ENCODE measurements at places on chromosomes 2 and 18.

- peak; percentile 82 for ATAC-seq
Observed at GRCh38 chr2:74206180-74206688, 7.8 kb downstream of the MTHFD2 start.

DNA sequence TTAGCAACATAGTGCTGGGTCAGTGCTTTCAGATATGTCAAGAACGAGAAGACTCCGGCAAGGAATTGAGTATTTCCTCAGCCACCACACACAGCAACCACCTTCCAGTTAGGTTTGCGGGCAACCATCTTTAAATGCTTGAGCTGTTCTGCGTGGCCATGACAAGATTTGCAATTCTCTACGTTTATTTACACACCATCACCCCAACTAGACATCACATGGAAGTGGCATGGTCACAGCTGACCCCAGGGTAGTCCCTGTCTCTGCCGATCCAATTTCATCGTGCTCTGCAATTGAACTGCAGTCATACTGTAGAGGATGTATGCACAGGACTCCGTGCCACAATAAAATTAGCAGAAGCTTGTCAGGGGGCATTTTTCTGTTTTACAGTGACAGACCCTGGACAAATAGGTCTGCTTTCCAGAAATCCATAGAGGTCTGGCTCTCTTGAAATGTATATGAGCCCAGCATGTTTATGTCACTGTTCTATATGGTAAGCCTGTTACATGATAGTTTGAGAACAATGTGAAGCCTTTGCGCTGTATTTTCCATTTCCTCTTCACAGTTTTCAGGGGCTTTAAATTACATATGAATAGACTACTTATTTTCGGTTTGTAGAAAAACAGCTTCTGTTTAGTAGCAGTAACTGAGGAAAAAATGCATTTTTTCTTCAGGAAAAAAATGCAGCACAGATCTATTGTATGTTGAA is 605.2 kb downstream of the NR4A2 start:
- ATAC-seq = no peak

GRCh38 chr2:73821227-73821626 is 7.5 kb upstream of the STAMBP start:
- no peak for ATAC-seq

- peak; percentile 40 for ATAC-seq
Observed at GRCh38 chr2:73112026-73112912, 479 bp downstream of the RAB11FIP5 start.

DNA sequence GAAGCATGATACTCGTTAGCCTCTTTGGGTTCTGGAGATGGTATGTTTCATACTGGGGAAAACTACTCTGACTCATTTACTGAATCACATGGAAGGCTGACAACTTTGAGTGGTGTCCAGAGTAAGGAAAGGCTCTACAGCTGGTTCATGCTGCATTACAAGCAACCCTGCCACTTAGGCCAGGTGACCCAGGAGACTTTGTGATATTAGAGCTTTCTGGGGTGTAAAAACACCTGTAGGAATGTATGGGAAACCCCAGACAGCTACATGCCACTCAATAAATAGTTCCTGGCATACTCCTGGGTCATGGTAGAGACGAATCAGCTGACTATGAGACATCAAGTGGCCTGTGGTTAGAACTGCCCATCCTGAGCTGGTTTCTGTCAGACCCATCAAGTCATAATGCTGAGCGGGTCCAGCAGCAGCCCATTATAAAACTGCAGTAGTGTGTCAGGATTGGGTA is 21.3 kb upstream of the TCF7L1 start:
- ATAC-seq = peak; percentile 41

DNA sequence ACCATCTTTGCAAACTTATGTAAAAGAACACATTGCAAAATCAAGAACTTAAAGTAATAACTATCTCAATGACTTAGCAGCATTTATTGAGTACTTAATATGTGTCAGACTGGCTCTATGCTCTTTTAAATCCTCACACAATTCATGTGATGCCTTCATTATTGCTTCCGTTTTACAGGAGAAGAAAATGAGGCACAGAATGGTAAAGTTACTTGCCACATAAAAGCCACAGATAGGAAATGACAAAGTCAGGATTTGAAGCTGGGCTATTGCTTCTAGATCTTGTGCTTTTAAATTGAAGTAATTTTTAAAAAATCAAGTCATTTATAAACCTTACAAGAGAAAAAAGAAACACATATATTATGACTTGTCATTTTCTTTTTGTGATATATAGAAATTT is 174.2 kb downstream of the WDR7 start:
- no peak for ATAC-seq

GRCh38 chr2:46866770-46867246 is 48.8 kb downstream of the MCFD2 start:
- peak; percentile 39 for ATAC-seq

DNA sequence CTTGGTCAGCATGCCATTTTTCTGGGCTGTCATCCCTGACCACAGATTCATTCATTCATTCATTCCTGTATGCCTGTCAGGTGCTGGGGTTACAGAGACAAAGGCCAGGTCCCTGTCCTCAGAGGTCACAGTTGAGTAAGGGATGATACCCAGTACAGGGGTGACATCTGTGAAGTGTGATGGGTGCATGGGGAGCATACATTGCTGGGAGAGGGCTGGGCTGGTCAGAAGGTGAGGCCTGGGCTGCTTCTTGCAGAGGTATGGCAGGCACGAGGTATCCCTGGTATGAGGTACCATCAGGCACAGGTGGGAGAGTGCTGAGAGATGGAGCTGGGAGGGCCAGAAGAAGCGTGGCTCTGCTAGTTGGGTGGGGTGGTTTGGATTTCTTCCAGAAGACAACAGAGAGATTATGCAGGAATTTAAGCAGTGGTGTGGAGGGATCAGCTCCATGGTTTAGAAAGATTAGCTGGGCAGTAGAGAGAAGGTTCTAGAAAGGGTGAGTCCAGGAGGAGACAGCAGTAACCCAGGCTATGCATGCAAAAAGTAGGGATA is 181.9 kb upstream of the HAAO start:
- ATAC-seq = no peak

- no peak for ATAC-seq
Observed at GRCh38 chr2:156464106-156464505, 27.9 kb downstream of the GPD2 start.

DNA sequence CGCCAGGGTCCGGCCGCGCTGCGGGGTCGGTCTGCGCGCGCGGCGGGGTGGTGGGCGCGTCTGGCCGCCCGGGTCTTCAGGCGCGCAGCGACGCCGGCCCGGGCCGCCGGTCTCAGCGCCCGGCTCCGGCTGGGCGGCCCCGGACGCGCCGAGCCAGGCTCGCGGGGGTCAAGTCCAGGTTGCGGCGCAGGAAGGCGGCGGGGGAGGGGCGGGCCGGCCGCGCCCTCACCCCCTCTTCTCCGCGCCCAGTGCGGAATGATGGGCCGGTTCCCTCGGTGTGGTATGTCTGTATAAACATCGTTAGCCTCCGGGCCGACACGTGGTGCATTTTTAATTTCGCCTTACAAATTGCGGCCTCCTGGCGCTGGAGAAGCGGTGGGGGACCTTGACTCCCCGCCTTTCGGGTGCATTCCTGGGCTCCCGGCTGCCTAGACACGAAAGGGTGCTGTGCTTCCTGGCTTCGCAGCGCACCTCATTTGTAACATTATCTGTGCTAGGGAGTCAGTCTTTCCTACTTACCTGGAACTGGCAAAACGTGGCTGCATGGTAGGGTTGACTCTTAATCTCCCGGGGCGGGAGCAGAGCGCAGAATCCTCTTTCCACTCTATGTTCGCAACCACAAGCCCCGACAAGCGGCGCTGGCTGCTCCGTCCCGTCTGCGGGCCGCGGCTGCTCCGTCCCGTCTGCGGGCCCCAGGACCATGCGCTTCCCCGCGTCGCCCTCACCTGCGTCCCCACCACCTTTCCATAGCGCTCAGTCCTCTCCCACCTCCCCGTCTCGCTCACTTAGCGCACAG is 69.0 kb downstream of the CTAGE1 start:
- peak; percentile 80 for ATAC-seq

DNA sequence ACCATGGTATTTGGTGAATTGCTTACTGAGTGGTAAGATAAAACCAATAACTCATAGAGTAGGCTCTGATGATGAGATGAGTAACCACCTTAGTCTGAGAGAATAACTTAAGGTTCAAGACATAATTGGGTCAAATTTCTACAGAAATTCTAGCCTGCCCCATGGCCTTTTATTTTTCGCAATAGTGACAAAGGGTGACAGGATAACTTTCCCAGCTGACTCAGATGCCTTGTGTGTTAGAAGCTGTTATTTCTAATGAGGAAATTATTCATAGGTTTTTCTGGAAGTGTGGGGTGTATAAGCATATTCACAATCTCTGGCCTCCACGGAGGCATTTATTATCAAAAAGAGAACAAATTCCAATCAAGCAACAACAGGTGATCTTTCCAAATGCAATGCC is 159.0 kb downstream of the NUP35 start:
- ATAC-seq = no peak

GRCh38 chr2:128981353-128981752 is 662.7 kb upstream of the HS6ST1 start:
- no peak for ATAC-seq

- ATAC-seq = no peak
Observed at GRCh38 chr2:174343623-174344455, 9.1 kb downstream of the SP9 start.

- no peak for ATAC-seq
Observed at GRCh38 chr2:170106102-170106840, 71.7 kb upstream of the MYO3B start.

DNA sequence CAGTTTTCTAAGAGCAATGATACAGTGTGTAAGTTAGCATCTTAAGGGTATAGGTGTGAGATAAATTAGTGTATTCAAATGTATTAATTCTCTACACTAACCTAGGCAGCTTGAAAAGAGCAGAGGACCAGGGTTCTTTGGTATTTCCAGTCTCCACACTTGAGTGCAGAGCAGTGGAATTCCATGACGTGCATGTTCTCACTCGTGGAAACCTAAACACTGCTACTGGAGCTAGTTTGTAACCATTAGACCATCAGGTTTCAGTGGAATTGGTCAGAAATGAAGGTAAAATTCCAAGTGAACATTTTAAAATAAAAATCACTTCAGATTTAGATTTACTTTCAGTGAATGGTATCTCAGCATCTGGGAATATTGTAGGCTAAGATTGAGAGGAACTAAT is 9.0 kb downstream of the SPTBN1 start:
- ATAC-seq = no peak

DNA sequence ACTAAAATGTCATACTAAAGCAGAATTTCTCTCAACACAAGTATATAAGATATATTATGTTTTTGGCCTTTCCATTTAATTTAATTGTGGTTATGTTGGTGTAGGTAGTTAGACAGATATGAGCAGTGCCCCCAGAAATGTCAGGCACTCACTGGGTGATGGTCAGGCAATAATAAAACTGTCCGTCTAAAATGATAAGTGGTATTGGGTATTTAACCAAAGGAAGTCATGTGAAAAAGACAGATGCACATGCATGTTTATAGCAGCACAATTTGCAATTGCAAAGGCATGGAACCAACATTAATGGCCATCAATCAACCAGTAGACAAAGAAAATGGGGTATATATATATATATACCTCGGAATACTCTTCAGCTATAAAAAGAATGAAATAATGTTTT is 936.6 kb upstream of the SLC39A10 start:
- ATAC-seq = no peak

DNA sequence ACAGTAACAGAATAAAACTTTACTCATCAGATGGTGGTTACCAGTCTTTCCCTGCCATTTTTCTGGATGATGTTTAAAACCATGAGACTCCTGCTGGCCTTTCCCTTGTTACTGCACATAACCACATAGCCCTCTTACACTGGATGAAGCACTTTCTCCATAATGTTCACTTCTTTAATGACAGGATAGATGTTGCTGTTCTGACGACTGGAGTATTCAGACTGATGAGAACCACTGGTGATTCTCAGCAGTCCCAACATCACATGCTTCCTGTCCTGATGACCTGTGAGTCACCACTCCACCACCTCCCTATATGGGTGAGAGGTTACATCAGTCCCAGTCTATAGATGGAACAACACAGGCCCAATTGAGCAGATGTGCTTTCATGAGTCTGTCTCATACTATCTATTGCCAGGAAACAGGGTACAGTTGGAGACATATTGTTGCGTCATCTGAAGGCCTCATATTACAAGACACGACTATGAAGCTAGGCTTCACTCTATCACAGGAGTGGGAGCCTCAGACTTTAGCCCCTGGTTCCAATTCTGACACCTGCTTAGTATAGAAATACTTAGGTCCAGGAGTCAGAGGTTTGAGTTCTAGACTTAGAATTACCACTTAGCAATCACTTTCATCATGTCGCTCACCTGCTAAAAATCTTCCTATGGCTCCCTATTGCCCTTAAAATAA is 145.7 kb upstream of the KLF7 start:
- ATAC-seq = peak; percentile 98

DNA sequence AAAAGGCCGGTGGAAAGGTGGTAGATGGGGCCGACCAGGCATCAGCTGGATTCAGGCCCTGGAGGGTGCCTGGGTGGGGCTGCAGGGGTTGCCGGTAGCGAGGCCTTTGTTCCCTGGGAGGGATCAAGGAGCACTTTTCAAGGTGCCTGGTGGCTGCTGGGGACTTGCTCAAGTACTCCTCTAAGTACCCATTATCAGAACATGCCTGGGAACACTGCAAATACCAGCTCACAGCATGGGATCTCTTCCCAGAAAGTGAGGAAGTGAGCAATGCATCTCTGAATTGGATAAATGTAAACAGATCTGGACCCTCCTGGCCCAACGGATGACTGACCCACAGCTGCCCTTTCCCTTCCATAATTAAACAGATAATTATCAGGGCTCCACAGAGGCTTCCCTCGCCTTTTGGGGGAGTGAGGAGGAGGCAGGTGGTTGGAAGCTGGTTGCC is 210.5 kb downstream of the SH3RF3 start:
- no peak for ATAC-seq

- ATAC-seq = no peak
Observed at GRCh38 chr2:121804340-121804739, 48.9 kb downstream of the TSN start.

DNA sequence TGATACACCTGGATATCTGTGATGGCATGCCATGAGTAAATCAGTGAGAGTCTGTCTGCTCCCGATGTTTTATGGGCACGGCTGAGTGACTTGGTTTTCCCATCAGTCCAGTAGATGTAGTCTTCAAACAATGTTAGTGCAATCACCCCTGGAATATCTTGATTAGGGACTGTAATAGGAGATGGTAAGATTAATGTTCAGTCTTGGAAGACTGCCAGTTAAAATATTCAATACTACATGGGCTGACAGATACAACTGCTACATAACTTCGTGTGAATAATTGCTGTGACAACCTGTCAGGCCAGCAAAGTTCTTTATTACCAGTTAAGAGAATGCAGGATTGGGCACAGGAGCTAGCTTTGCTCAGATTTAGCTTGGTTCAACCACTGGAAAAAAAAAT is 1673.3 kb downstream of the LRP1B start:
- no peak for ATAC-seq

DNA sequence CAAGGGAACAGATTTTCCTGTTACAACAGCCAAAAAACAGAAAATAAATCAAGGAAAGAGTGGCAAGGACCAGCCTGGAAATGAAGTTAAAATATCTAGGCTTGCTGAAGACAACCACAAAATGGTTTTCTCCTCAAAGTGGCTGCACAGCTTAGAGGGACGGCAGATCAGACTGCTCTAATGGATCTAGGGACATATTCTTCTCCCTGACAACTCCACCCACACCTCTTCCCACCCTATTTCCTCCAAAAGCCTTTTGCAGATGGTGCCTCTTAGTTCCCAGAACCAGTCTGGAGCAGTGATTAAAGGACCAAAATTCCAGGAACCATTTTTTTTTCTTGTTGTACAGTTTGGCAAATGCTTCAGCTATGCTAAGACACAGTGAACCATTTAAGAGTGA is 220.2 kb upstream of the SIX2 start:
- ATAC-seq = no peak

All from esophagus mucosa (tissue), 1 donor.